Stimulated activated CD4-positive, alpha-beta T cell treated with anti-CD3 and anti-CD28 coated beads, Interleukin-12 subunit alpha, Interleukin-12 subunit beta, amount 100 ng/mL, for 48 hours (primary cell): ENCODE measurements at places on chromosomes 3 and 15.

- no peak for DNase-seq
These were observed 41.9 kb downstream of the MRPS25 start for GRCh38 chr3:15023249-15023648.

- no peak for DNase-seq
These were observed 66.9 kb downstream of the FNDC3B start for GRCh38 chr3:172106037-172106954.

GRCh38 chr3:133840055-133840737 is 34.6 kb downstream of the SRPRB start:
- no peak for DNase-seq

GRCh38 chr3:108569336-108569735 is 19.9 kb downstream of the CIP2A start:
- DNase-seq, result no peak

GRCh38 chr3:42547401-42547945 is 34.3 kb downstream of the SEC22C start:
- DNase-seq, result peak; percentile 22

GRCh38 chr3:197197334-197197733 is 101.1 kb downstream of the DLG1 start:
- DNase-seq, result no peak

DNA sequence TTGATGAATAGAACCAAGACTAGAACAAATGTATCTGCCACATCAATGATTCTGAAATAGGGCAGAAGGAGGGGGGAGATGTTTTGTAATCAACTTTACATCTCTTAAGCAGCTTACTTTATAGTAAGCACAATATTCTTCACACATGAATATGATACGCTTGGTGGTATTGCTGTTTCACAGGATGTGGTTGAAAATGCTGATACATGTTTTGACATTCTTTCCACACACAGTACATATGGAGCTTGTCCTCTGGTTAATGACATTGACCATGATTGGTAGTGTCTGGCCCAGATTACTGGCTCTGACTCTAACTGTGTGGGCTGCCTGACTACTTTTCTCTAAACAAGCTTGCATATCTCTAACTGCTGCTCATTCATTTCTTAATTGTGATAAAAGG is 168.9 kb downstream of the KLHL25 start:
- DNase-seq, result no peak

DNA sequence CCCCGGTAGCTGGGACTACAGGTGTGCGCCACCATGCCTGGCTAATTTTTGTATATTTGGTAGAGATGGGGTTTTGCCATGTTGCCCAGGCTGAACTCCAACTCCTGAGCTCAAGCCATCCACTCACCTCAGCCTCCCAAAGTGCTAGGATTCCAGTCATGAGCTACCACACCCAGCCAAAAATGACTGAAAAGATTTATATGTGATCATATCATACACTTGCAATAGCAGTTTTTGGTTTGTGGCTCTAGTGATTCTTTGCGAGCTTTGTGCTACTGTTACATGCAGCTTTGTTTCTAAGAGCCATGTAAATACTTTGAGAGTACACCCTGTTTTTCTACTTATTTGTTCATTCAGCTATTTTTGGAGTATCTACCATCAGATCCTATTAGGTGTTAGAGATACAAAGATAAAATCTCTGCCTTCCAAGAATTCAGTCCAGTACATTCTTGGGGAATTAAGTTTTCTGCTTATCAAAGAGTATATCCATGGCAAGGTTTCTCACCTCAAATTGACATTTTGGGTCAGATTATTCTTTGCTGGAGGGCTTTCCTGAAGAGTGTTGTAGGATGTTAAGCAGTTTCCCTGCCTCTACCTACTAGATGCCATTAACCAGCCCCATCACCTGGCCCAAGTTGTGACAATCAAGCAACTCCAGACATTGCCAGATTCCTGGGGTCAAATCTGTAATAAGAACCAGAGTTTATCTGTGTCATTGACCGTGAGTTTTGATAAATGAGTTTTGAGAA is 15.0 kb downstream of the SNAP23 start:
- DNase-seq, result no peak

DNA sequence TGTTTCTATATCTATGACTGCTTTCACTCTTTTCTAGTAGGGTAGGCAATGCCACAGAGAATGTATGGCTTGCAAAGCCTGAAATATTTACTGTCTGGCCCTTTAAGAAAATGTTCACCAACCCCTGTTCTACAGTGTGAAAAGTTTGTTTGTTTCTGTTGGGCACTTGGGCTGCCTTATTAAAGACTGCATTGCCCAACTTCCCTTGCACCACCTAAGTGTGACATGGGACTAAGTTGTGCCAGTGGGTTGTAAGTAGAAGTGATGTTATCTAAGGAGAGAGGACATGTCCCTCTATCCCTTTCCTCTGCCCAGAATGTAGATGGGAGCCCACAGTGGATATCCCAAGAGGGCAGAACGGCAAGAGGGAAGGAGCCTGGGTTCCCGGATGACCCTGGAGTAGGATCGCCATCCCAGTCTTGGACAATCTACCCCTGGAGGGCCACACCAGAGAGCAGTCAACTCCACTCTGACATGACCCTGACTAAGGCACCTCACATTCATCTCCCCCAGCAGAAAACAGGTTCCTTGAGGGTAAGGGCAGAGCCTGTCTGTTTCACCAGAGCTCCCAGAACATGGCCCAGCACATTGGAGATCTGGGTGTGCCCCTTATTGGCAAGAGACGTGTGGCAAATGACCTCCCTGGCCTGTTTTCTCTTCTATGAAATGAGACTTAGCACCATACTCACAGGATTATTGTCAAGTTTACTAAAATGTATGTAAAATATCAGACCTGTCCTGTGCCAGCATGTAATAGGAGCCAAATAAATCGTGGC is 138.8 kb downstream of the SMAD6 start:
- DNase-seq, result no peak

DNA sequence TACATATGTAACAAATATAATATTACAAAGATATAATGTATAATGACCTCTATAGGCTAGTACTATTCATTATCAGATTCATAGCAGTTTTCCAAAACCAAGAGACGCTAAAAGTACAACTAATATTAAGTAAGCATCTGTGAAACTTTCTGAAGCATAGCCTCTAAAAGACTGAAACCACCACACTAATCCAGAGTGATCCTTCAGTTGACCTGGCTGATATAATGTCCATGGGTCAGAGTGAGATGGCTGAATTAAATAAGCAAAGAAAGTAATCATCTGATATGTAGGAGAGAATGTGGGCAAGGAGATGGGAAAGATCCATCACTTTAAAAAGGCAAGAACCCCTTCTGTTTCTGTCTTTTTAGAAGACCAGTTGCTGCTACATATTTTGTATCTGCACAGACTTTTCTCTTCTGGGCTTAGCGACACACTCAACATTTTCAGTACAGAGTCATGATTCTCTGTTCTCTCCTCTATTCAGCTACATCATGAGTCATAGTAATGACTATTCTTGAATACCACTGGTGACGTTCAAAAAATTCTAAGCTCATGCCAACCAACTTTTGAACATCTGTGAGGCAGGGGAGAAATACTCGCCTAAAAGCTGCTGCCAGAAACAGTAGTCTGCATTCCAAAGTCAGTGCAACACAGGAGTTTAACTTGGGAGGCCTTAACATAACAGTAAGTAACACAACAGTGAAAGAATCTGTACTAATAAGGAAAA is 149.6 kb downstream of the MAGI1 start:
- no peak for DNase-seq

DNA sequence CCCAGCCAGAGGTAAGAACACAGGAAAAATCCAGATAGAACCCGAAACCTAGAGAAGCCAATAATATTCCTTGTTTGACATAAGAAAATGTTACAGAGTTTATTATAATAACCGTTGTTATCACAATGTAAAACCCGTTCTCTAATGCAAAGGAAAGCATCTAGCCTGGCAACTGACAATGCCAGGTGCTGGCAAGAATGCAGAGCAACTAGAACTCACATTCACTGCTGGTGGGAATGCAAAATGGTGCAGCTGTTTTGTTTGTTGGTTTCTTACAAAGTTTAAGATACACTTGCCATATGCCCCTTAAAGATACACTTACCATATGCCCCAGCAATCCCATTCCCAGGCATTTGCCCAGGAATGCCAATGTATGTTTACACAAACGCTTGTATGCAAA is 23.4 kb downstream of the VPS39 start:
- DNase-seq, result no peak

- no peak for DNase-seq
These were observed 14.9 kb downstream of the AMOTL2 start for GRCh38 chr3:134359121-134360010.

DNA sequence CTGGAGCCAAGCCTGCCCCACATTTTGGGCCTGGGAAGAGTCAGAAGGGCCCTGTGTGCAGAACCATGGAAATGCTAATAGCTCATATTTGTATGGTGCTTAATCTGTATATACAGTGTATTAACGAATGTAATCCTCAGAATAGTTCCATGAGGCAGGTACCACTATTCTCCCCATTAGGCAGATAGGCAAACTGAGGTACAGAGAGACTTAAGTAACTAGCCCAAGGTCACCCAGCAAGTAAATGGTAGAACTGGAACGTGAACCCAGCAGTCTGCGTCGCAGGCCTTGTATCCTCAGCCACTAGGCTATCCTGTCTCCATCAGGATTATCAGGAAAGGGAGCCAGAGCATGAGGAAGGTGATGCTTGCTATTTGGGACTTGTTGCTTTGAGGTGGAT is 28.0 kb upstream of the GLCE start:
- DNase-seq, result no peak

DNA sequence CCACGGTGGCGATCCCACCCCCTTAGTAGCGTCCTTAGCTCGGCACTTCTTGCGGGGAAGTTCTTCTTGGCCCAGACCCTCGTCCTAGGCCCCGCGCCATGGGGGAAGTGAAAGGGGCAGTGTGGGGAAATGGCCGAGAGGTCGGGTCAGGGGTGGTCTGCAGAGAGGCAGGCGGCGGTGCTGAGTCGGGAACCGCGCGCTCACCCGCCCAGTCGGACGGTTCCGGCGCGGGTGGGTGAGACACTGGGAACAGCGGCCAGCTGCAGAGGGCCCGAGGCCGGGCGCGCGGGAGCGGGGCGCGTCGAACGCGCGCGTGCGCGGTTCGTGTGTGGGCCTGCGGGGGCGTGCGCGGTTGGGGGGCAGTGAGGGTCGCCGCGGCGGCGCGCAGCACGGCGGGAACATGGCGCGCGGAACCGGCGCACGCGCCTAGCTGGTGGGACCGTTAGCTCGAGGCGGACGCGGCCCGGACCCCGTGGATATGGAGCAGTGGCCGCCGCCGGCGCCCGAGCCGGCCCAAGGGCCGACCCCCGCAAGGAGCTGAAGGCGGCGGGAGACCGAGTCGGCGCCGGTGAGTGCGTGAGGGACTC is 246.9 kb downstream of the GOLGA6L6 start:
- no peak for DNase-seq

DNA sequence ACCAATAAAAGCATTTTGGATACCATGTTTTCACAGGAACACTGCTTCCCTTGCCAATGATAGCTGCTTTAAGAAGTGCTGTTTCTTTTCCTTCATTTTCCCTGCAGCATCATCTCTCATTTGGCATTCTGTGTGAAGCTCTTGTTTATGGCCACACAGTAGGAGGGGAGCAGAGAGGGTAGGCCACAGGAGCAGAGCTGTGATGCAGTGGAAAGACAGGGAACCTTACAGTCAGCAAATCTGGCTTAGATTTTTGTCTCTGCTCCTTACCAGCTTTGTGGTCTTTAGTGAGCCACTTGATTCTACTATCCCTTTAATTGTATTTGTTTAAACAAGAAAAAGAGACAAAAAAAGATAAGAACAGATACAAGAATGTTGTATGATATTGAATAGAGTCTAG is 138.7 kb downstream of the RPL22L1 start:
- DNase-seq, result no peak

DNA sequence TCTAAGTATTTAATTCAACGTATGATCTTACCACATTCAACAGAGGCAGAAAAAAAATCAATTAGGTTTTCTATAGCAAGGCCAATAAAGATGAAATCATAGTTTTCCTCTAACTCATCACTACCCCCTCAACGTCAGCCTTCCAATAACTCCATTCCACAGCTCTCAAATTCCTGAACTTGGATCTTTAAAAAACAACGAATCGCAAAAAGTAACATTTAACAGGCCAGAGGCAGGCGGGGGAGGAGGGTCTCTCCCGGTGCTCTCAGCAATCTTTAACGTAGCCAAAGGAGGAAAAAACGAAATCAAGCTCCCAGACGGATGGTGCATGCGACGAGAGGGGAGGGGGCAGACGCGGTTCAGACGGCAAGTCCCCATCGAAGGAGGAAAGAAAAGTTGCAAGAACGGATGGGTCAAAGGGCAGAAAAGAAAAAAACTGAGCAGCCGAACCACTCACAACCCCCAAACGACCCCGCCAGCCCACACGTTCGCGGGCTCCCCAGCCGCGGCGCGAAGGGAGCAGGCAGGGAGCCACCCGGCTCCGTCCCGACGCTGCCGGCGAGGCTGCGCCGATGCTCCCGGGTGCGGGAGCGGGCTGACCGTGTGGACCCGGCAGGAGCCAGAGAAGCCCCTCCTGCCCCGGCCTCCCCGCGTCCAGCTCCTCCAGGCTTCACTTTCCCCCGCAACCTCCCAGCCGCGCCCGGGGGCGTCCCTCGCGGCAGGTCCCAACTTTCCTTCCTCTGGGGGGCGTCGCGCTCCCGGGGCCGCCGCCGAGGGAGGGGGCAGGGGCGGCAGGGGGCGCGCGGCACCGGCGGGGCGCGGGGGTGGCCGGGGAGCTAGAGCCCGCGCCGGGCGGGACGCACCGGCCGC is 703 bp downstream of the PEAK1 start:
- peak; percentile 7 for DNase-seq

DNA sequence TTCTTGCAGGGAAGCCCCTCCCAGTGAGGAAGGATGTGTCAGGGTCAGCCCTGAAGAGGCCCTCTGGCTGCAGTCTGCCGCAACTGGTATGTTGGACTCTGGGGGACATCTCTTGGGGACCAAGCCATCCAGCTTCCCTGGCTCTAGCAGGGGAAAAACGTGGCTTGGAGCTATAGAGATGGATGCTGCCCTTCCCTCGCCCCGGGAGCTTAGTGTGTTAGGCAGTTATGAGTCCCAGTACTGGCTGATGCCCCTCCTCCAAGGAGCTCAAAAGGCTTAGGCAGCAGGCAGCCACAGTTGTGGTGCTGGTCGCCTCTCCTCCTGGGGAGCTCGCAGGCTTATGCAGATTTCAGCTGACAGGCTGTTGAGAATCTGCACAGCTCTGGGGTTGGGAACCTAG is 353.1 kb upstream of the GBE1 start:
- DNase-seq, result no peak

GRCh38 chr15:62894322-62895085 is 148.0 kb upstream of the TPM1 start:
- DNase-seq, result no peak

- no peak for DNase-seq
These were observed 13.2 kb downstream of the PRR23E start for GRCh38 chr3:127206154-127206553.

DNA sequence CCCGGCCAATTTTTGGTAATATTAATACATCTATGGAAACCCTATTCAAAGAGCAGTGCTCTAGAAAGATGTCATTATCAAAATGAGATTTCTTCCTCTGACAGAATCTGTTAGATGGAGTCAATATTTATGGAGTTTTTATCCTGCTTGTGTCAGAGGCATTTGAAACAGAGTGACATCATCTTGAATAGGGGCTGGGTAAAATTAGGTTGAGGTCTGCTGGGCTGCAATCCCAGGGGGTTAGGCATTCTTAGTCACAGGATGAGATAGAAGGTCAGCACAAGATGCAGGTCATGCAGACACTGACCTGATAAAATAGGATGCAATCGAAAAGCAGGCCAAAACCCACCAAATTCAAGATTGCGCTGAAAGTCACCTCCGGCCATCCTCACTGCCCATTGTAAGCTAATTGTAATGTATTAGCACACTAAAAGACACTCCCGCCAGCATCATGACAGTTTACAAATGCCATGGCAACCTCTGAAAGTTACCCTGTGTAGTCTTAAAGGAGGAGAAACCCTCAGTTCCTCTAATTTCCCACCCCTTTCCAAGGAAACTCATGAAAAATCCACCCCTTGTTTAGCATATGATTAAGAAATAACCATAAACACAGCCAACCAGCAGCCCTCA is 27.3 kb upstream of the CCDC50 start:
- DNase-seq, result no peak
